Fibroblast of villous mesenchyme (primary cell): ENCODE measurements at places on chromosomes 6 and 20.
A peak's percentile ranks its signal among the peaks of the same experiment; 100 is the strongest.

DNA sequence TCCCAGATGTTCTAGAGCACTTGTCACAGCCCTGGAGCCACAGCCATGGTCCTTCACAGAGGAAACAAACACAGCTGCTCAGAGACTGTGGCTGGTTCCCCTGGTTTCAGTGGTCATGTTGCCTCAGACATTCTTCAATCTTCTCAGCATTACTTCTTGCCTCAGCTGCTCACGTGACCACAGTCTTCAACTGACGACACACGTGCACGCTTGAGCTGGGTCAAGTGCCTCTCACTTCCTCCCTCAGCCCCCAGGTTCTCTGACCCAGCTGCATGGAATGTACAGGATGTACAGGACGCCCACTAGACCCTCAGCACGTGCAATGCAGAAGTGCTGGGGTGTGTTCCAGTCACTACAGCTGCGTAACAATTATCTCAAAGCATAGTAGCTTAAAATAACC is 159.8 kb upstream of the GGTLC1 start:
- DNase-seq, result no peak

- DNase-seq, result peak; percentile 51
These were observed 36.4 kb upstream of the RPN2 start for GRCh38 chr20:37142708-37143107.

- no peak for DNase-seq
These were observed 645.8 kb upstream of the GJE1 start for GRCh38 chr6:141486942-141487341.

- DNase-seq, result no peak
These were observed 6.8 kb upstream of the ARMC2 start for GRCh38 chr6:108841377-108841855.

DNA sequence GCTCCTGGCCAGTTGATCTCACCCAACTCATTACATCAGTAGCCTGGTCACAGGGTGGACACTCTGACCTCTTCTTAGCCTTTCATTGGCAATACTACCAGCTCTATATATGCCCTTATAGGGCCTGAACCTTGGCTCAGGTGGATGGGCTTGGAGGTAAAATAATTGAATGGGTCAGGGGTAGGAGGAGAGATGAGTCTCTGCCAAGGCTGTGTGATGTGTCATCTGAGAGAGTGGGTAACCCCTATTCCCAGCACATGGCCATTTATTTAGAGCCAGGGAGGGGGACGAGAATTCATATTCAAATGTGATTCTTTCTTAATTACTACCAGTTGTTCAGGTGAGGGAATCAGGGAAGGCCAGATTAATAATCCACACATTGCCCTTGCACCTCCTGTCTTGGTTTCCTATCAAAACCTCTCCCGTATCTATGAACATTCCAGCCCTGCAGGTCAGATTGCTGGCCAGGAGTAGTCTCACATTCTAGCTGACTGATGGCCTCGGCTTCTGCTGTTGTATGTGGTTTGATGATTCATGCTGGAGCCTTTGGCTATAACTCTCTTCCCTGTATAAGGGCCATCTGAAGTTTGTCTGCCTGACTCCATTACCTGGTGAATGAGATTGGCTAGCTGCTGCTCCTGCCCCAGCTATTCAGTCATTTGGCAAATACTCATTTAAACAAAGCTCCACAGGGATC is 13.4 kb downstream of the C20orf173 start:
- peak; percentile 70 for DNase-seq

DNA sequence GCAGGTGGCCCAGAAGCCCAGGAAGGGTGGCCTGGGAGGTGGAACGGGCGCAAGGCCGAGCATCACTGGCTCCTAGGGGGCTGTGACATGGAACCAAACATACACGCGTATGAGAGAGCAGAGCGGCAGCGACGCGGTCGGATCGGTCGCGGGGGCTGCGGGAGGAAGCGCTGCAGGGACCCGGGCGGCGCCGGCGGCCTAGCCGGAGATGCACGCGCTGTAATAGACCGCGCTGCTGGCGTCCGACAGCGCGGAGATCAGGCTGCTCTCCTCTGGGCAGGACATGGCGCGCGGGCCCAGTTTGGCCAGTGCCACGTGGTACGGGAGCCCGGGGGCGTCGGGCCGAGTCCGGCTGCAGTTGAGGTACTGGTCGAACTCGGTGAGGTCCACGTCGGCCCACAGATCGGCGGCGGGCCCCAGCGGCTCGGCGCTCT is 1.5 kb downstream of the SOX18 start:
- DNase-seq, result no peak

DNA sequence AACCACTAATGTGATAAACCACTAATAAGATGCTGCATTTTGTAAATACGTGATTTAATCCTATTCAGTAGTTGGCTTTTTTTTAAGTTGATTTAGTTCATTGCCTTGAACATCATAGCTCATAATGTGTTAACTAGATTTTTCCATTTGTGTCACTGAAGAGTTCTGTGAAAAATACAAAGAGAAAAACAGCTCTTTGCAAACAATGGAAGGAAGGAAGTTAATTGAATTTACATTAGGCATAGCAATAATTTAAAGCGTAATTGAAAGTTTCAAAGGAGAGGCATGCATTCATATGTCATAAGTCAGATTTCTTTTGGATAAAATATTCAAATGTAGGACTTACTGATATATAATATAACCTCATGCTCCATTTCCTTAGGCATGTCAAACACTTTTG is 102.3 kb downstream of the TBC1D7 start:
- DNase-seq, result no peak

DNA sequence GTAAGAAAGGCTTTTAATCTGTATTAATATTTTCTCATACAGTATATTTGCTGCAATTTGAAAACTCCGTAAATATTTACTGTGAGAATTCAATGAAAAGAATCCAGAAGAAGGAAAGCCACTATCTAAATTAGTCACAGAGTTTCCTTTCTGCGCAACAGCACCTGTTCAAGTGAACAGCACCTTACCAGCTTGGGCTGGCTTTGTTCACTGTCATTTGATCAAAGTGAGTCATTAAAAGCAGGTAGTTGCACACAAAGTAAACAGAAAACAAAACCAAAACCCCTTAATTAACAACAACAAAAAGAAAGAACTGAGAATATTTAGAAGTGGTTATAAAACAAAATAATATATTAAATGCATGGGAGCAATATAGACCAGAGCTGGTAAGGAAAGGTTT is 12.8 kb downstream of the SMLR1 start:
- no peak for DNase-seq

GRCh38 chr20:51497542-51498467 is 44.7 kb downstream of the NFATC2 start:
- DNase-seq, result no peak

GRCh38 chr20:59807909-59808728 is 125.3 kb downstream of the SYCP2 start:
- no peak for DNase-seq

DNA sequence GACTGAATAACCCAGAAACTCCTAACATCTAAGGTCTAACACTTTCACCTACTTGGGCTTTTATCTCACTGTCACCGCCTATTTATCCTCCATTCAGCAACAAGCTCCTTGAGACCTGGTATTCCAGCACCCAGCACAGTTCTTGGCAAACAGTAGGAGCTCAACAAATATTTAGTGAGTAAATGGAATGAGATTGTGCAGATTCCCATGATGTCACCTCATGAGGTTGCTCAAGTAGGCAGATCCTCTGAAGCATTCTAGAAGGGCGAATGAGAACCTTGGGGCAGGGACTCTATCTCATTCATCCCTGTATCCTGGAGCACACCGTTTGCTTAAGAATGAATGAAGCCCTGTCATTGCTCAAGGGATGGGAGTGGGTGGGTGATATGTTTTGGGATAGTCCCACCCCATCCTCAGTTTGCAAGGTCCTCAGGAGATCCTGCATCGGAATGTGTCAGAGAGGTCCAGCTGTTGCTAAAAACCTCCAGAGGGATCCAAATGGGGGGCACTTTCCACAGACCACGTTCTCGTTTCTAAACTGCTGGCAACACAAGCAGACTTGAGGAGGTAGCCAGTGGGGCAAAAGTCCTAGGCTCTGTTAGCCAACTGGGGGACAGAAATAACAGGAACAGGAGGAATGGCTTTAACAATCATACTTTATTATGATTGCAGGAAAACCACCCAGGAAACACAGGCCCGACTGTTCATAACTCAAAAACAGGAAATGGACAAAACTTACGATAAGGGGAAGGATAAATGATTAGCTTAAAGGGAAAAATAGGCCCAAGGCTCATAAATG is 42.0 kb downstream of the EDN1 start:
- DNase-seq, result no peak

DNA sequence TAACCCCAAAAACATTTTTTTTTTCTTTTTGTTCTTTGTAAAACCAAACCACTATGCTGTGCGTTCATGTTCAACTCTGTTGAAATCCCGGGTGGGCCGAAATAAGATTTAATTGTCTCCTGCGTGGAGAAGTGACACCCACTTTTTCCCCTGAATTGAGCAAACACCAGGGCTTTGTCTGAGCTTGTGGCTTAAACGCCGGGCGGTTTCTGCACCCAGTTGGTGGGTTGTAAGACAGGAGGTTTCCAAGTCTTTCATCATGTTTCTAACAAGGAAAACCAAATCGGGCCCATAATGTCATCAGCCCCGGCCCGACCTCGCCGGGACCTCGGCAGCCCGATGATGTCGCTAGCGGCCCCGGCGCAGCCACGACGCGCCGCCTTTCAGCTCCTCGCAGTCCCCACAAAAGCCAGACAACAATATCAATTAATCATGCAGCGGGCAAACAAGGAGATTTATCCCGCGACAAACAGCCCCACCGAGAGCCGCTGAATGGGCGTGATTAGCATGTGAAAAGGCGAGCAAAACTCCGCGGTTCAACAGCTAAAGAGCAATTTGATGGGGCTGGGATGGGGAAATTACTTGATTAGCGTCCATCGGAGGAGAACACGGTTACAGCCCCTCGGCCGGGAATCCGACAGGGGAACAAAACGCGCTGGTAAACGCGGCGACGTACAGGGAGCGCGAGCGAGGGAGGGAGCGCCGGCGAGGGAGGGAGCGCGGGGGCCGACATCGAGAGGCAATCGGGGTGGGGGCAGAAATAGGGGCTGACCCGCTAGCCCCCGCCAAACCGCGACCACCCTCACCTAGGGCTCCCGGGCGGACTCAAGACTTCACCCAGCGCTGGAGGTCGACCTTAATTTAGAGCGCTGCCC is 5.3 kb downstream of the LINC00237 start:
- peak; percentile 27 for DNase-seq

DNA sequence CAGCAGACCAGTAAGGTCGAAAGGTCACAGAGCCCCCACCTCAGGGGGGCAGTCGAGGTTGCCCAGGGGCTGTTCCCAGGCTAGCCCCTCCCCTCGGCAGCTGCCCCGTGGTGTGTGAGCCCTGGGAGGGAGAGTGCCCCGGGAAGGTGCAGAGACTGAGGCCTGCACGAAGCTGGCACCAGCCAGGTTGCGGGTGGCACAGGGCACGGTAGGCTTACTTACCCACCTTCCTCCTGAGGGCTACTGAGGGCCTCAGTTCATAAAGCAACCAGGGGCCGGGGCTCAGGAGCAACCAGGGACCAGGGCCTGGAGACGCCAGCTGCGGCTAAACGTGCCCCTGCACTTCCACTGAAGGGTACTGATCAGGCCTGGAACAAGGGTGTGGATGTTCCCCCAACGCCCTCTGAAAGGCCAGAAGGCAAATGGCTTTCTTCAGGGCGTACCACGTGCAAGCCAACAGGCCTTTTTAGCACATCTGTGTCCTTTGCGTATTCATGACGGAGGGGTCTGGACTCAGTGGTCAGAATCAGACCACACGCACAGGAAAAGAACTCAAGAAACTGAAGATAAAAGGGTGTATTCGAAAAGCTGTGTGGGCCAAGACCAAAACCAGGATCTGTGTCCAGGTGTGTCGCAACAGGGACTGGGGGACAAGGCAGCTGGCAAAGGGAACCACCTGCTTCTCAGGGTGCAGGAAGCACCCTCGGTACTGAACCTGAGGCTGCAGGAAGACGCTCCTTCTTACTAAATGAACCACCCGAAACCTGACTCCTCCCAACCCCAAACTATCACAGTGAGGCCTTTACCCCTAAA is 24.5 kb upstream of the TCFL5 start:
- DNase-seq, result peak; percentile 20

- DNase-seq, result peak; percentile 45
These were observed 677 bp upstream of the ZBTB24 start for GRCh38 chr6:109483735-109484057.

DNA sequence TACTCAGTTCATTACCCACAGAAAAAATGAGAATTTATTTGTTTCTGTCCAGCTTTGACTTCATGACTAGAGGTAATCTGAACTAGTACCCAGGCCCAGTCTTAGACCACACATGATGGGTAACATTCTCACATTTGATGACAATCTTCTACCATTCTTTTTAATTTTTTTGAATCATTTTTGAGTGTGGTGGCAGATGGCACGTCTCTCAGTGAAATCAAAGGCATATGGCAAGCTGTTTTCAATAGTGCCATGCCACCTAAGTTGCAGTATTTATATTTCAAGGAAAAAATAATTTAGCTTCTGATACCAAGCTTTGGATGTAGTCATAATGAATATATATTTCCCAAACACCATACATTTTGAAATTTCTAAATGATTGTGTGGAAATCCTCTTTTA is 88.8 kb upstream of the HS3ST5 start:
- no peak for DNase-seq

DNA sequence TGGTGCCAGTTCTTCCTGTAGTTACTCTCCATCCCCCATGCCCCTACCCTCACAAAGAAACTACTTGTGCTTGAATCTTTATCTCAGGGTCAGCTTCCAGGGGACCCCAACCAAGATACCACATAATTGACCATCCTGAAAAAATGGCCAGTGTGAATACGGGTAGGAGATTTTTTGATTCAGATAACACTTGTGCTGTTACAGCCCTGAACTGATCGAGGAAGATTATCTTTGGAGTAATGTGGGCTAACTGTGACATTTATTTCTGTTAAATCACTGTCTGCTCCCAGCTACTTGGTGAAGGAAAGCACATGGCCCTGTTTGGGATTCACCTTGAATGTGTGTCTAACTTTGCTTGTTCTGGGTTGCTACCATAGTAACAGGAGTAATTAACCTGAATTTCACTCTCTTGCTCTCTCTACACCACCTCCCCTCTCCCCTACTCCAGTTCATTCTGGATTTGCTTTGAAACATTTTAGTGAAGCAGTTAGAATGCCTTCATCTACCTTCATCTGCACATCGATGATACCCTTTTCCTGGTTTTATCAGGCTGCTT is 219.6 kb upstream of the CHD6 start:
- no peak for DNase-seq

- DNase-seq, result no peak
These were observed 94.5 kb downstream of the PREX1 start for GRCh38 chr20:48733296-48733790.

GRCh38 chr6:144415014-144415413 is 129.9 kb downstream of the UTRN start:
- DNase-seq, result peak; percentile 72

DNA sequence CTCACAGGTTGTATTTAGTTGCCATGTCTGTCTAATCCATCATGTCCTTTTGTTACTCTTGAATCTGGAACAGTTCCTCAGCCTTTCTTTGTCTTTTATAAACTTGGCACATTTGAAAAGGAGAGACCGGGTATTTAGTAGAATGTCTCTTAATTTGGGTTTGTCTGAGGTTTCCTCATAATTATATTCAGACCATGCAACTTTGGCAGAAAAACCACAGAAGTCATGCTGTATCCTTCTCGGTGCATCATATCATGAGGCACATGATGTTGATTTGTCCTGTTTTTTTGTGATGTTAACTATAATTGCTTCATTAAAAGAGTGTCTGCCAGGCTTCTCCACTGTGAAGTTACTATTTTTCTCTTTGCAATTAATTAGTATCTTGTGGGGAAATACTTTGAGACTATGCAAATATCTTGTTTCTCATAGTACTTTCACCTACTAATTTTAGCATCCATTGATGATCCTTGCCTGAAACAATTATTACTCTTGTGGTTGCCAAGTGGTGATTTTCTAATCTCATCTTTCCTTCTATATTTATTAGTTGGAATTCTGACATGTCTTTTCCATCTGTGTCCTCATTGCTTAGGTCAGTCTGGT is 837.3 kb downstream of the DHX35 start:
- no peak for DNase-seq
